ENCODE measurements at places on chromosomes 13 and 19.

GRCh38 chr13:89988206-89988605 is 1359.3 kb upstream of the MIR17HG start:
- no peak for DNase-seq

- DNase-seq, result no peak
Observed at GRCh38 chr19:53960187-53960586, 2.5 kb upstream of the CACNG8 start.

GRCh38 chr19:7006135-7006704 is 15.0 kb downstream of the MBD3L2B start:
- DNase-seq, result peak; percentile 51

DNA sequence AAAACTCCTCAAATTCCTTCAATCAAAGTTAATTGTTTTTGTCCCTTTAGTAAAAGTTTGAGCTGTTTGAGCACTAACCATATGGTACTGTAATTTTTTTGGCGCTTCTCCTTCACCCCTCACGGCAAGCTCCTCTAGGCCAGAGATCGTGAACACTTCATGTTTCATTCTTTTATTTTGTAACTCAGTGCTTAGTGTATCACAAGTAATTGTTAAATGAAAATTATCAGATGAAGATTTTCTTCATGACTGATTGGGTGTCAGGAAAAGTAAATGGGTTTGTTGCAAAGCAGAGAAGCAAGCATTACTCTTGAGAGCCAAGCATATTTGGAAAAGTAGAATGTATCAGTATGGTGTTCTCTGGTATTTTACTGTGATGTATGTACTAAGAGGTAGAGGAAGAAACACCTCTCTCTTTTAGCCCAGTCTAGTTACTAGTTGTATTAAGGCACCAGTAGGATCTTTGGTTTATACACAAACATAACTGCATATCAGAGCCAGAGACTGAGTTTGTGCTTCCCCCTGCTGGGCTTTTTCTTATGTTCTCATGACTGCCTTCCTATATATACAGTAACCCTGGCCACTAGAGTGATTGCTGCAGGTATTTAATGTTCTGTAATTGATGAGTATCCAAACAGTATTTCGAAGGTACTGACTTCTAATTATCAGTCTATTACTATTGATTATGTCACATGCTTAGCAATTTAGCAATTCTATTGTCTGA is 202.3 kb upstream of the KLHL1 start:
- DNase-seq, result peak; percentile 63

All from NAMALWA (cell line).